ENCODE measurements at places on chromosomes 4 and X.

- no peak for DNase-seq
These were observed 770 bp upstream of the TIGD2 start for GRCh38 chr4:89110541-89110985.

DNA sequence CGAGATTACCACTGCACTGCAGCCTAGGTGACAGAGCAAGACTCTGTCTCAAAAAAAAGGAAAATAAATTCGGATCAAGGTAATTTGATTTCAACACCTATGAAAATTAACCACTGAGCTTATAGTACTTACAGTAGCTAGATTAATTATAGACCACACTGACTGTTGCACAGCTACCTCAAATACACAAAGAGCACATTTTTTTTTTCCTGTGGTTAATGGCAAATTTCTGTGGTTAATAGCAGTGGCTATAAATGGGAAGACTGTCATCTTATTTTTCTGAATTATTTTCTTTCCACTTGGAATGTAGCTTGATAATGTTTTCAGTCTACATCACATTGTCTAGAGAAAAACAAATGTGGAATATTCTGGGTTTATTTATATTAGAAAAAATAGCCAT lies 1661.6 kb upstream of the PCDH7 start:
- no peak for DNase-seq

DNA sequence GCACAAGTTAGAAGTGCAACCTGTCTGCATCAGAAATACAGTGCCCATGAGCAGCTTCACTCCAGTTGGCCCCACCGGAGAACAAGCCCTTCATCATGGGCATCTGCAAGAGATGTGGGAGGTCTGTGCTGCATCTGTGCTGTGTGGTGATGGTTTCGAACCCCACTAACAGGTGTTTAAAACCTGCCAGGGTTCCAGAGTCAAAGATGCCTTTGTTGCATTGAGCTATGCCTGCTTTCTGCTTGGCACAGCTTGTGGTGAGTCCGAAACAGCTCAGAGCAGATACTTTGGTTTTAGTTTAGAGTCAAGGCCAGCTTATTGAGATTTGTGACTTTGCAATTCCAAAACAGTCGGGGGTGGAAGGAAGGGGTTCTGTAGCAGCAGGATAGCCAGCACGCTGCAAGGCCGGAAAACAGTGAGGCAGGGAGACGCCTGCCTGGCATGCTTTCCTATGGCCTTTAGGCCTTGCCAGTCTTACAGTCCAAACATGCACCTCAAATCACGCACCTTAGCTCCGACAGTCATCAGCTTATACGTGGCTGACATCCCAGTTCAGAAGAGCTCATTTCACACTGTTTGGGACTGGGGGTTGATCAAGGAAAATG lies 21.8 kb downstream of the MAGEA9 start:
- no peak for DNase-seq

DNA sequence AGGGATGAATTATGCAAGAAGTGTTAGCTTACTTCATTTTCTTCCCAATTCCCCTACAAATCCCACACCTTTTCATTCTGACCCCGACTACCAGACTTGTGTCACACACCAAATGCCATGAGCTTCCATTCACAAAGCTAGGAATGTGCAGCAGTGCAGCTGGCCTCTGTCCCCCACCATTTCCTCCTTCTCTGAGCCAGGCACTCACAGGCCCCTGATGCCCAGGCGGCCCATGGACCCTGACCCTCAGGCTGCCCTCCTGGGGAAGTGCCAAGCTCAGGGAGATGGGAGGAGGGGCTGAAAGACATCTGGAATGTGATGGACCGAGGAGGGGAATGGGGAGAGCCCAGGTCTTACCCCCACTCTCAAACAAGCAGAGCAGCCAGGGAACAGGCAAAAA lies 67.0 kb upstream of the BCOR start:
- DNase-seq: no peak

- no peak for DNase-seq
These were observed 17.9 kb downstream of the OCRL start for GRCh38 chrX:129557844-129558480.

DNA sequence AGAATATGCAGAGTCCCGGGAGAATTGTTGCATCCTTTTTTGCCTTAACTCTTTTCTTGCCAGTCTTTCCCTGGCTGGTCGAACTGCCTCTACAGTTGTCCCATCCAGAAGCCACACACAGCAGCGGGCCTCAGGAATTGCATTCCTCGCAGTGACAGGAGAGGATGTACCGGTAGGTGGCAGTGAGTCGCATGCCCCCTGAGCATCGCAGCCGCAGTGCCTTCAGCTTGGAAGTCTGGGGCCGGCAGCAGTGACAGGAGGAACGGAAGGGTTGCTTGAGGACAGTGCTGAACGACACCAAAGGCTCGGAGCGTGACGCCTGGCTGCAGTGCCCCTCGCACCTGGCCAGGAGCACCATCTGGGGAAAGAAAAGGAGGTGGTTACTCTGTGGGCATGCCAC lies 23.5 kb downstream of the NDP start:
- no peak for DNase-seq

- no peak for DNase-seq
These were observed 3.9 kb downstream of the MTHFD2L start for GRCh38 chr4:74161666-74162450.

DNA sequence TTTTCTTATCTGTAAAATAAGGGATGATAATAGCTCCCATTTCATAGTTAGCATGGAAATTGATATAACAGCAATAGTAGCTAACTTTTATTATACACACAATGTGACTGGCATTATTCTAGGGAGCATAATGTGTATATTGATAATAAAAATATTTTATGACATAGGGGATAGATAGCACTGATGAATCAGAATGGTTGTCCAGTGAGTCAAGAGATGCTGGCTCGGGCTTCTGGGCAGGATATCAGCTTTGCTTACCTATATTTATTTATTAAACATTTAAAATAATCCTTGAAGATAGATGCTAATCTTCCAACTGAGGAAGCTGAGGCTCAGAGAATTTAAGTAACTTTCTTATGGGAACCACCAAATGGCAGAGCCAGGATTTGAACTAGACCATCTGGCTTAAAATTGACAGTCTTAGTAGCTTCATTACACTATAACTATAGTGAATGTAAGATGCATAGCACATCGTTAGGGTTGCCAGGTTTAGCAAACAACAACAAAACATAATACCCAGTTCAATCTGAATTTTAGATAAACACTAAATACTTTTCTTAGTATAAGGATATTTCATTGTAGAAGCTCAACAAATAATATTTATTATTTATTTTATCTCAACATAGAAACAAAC lies 2.7 kb downstream of the AFP start:
- DNase-seq: no peak

Data from activated CD8-positive, alpha-beta memory T cell treated with anti-CD3 and anti-CD28 coated beads for 1 hour (primary cell).